ENCODE measurements at places on chromosomes 6 and 20.

GRCh38 chr6:111076024-111076695 is 11.1 kb upstream of the SLC16A10 start:
- no peak for DNase-seq

GRCh38 chr6:29995340-29995777 is 53.0 kb downstream of the HLA-A start:
- no peak for DNase-seq

- no peak for DNase-seq
Observed at GRCh38 chr20:62307226-62308101, 4.7 kb downstream of the ADRM1 start.

DNA sequence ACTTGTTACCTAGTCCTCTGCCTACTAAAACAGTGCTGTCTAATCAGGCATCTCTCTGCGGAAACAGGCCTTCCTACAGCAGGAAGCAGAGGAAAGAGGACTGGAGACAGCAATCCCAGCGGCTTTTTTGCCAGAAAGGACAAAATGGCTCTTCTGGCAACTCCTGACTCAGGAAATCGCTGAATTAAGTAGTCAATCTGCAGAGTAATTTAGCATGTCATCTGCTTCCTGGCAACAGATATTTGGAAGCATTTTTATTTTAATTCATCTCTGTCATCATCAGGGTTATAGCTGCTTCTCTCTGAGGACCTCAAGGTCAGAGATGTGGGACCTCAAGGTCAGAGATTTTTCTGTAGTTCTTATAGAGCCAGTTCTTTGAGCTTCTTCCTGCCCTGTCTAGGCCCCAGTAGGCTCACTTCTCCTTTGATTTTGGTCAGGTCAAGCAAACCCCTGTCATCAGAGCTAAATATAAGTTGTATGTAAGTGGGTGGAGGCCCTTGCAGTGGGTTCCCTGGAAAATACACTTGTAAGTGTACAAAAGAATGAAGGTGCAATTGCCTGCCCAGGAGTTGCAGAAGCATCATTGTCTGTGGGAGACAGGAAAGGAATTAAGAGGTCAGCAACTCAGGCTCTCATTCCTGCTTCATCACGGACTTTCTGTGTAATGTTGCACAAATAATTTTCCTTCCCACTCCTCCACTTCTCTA is 229.4 kb downstream of the ALDH8A1 start:
- peak; percentile 48 for DNase-seq

DNA sequence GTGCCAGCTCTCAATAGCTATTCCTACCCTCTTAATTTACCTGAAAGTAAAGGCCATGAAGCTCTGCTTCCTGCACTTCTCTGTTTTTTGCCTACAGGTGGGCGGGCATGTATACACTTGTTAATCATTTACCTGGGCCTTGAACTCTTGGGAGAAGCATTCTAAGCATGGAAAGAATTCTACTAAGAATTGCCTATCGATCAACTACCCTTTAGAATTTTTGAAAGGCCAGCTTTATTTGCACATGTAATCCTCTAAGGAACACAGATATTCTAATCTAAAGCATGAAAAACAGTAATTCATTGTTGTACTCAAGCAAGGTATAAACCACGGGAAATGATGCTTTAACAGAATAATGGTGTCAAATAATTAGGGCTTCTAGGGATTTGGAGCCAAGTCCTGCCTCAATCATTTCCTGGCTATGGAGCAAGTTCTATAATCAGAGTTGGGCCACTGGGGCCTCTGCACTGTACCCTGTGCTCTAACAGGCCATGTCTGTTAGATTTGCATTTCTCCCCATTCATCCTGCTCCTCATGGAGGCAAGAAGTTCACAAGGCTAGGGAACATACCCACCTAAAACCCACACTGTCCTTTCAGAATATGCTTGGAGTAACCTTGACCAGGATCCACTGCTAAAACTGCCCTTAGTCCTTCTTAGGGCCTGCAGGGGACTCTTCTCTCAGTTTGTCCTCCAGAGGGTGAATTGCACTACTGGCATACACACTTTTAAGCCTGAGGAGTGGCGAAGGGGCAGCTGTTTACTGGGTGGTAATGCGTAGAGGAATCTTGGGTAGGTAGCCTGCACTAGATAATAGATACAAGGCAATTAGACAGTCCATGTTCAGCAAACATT is 276.4 kb upstream of the JAG1 start:
- DNase-seq, result no peak

GRCh38 chr6:145139140-145139850 is 596.0 kb downstream of the EPM2A start:
- no peak for DNase-seq

- no peak for DNase-seq
Observed at GRCh38 chr6:79818471-79818870, 128.9 kb downstream of the ELOVL4 start.

GRCh38 chr20:31572042-31572700 is 32.9 kb upstream of the ID1 start:
- peak; percentile 80 for DNase-seq

DNA sequence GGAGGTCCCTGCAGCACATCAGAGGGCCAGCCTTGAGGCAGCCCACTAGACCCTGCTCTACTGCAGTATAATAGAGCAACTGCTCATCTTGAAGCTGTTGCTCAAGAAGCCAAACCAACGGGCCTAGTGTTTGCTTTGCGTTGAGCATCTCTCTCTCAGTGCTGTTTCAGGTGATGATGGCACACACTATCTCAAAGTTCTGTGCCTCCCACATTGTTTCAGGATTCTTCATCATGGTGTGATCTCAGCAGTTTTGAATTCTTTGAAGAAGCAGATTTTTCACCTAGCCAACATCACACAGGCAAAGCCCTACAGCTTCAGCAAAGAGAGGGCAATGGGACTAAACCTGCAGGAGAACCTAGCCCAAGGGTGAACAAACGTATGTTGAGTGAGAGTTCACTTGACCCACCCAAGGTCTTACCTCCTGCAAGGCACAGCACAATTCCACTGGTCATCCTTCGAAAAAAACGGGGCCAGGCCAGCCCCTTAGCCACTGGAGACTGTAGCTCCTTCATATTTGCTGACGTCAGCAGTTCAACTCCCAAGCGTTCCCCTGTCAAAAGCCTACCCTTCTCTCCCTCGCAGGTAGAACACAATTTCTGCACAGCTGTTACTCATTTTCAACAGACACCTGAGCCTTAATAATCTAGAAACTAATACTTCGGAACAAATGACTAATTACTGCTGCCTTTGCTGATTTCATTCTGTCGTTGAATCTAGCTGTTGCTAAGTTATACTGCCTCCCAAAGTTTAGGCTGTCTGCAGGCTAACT is 15.8 kb downstream of the MYB start:
- DNase-seq, result no peak

DNA sequence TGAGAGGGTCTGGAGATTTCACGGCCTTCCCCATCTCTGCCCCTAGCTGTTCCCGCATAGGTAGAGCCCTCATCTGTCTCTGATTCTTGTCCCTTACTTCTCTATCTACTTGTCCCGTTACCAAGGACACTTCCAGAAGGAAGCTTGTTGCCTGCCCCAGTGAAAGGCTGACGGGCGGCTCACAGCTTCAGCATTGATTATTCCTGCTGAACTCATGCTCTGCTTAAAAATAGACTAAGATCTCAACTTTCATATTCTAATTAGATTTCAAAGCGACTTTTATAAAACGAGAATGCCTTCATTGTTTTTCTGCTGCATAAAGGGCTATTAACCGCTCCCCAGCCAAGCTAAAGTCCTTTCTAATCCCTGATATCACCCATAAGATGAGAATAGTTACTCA is 31.1 kb upstream of the MAFB start:
- no peak for DNase-seq

DNA sequence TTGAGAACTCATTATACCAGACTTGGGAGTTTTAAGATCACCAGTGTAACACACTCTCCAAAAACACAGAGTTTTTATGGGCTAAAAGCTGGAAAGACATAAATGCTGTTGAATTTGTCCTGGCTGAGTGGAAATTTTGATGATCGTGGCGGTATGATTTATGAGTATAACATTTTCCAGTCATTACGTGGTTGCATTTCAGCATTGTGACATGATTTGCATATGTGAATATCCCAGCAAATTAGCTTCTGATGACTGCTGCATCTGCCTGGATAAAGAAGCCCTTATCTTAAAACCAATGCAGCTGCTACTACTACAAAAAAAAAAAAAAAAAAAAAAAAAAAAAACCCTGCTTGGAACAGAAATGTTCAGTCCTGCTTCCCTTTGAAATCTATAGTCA is 850.9 kb downstream of the TFAP2A start:
- DNase-seq, result peak; percentile 36

GRCh38 chr6:140237251-140237650 is 862.8 kb upstream of the CITED2 start:
- no peak for DNase-seq

DNA sequence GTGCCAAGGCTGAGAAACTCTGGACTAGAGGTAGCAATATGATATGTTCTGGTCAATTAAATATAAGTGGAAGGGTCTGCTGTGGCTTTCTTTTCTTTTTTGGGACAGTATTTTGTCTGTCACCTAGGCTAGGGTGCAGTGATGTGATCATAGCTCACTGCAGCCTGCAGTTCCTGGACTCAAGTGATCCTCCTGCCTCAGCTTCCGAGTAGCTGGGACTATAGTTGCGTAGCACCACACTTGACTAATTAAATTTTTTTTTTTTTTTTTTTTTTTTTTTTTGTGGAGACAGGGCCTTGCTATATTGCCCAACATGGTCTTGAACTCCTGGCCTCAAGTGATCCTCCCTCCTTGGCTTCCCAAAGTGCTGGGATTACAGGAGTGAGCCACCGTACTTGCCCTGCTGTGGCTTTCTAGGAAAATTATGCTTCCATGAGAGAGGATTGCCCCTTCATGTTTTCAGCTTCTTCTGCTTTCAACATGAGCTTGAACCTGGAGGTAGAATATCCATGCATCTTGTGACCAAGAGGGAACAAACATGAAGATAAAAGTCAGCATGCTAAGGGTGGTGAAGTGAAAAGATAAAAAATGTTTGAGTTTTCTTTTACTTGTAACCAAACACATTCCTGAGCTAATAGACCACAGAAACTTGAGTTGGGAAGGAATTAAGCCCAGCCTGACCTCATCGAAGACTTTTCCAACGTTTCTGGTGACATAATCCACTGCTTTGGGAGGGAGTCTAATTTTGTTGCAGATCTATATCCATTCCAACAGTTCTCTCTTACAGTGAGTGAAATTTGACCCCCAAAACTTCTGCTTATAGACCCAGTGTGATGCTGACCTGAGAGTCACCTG is 75.1 kb downstream of the CARMIL1 start:
- DNase-seq, result no peak

DNA sequence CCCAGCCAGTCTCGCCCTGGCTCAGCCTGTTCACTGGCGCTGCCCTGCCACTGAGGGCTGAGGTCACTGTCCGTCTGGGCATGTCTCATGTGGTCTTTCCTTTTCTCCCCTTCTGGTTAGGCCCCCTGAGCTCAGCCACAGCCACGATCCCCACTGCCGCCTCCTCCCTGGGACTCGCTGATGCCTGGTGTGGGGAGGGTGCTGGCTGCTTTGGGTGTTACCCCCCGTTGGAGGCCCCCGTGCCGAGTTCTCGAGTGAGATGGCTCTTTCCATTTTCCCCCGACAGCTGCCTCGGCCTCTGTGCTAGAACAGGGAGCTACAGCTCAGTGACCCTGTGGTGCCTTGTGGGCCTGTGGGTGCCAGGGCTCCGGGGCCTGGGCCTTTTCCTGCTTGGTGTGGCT is 14.9 kb upstream of the TCFL5 start:
- no peak for DNase-seq

- DNase-seq, result no peak
Observed at GRCh38 chr6:54058236-54058635, 53.0 kb upstream of the MLIP start.

GRCh38 chr6:111087871-111088667 is 766 bp downstream of the SLC16A10 start:
- DNase-seq, result peak; percentile 64

DNA sequence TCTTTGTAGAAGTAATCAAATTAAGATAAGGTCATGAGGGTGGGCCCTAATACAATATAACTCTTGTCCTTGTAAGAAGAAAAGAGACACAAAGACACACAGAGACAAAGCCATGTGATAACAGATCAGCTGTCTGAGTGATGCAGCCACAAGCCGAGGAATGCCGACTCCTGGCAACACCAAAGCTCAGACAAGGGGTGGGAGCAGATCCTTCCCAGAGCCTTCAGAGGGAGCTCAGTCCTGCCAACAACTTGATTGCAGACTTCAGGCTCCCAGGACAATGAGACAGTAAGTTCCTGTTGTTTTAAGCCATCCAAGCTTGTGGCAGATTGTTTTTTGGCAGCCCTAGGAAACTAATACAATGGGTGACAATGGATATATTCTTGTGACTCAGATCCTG is 325.0 kb upstream of the AGPAT4 start:
- DNase-seq, result no peak

All from spinal cord (tissue), 10 donors.